ENCODE measurements at places on chromosomes 4 and X.

- peak; percentile 77 for DNase-seq
Observed at GRCh38 chr4:143377611-143378099, 41.0 kb downstream of the GAB1 start.

- DNase-seq, result peak; percentile 39
Observed at GRCh38 chr4:9988363-9988749, 32.9 kb downstream of the SLC2A9 start.

- no peak for DNase-seq
Observed at GRCh38 chr4:52655506-52655905, 3.6 kb downstream of the USP46 start.

GRCh38 chr4:182276210-182277109, 33.3 kb downstream of the TENM3 start:
- DNase-seq, result no peak

GRCh38 chr4:7584098-7584497, 149.4 kb upstream of the PSAPL1 start:
- DNase-seq, result no peak

- no peak for DNase-seq
Observed at GRCh38 chr4:139957986-139958738, 195.8 kb downstream of the MAML3 start.

GRCh38 chr4:171583790-171584189, 229.4 kb upstream of the GALNTL6 start:
- DNase-seq, result no peak

DNA sequence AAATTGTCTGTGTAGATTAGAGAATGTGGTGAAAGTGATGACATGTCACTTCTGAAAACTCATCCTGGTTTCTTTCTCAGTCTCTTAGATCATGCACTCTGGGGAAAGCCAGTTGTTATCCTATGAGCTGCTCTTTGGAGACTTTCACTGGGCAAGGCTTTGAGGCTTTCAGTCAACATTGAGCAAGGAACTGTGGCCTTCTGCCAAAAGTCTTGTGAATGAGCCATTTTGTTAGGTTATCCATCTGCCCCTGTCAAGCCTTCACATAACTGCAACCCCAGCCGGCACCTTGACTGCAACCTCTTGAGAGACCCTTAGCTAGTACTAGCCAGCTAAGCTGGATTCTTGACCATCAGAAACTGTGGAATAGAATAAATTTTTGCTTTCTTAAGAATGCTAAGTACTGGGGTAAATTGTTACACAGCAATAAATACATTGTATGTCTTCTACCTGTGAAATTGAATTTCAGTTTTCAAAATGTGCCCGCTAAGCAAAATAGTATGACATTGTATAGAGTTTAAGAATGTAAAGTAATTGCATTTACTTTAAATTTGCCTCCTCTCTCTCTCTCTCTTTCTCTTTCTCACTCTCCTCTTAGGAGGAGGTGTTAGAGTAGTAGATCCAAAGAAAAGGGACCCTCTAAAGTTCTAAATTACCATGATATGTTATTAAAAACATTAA, 1273.0 kb downstream of the RAPGEF2 start:
- DNase-seq, result no peak

DNA sequence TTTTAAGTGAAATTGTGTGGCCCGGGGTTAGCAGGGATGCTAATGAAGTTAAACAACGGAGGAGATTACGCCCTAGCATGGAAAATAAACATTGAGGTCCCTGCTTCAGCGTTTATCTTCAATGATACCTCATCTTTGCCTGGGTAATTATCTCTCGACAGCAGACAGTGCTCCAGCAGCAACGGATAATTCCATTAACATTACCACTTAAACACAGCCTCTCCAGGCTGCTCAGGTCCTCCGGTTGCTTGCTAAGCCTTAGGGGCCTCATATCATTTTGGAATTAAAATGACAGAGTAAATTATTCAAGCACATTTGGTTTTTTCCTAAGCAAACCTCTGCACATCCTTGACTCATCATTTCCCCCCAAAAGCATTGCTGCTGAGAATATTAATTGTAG, 281.5 kb upstream of the KLF3 start:
- DNase-seq, result no peak

GRCh38 chr4:184806229-184806550, 19.6 kb downstream of the ACSL1 start:
- DNase-seq, result no peak

- peak; percentile 32 for DNase-seq
Observed at GRCh38 chrX:135484641-135485289, 35.7 kb upstream of the INTS6L start.

- DNase-seq, result no peak
Observed at GRCh38 chr4:42420140-42420539, 22.9 kb downstream of the SHISA3 start.

GRCh38 chr4:173343832-173344397, 9.8 kb upstream of the HMGB2 start:
- no peak for DNase-seq

- no peak for DNase-seq
Observed at GRCh38 chrX:72349190-72349589, 43.5 kb upstream of the CITED1 start.

DNA sequence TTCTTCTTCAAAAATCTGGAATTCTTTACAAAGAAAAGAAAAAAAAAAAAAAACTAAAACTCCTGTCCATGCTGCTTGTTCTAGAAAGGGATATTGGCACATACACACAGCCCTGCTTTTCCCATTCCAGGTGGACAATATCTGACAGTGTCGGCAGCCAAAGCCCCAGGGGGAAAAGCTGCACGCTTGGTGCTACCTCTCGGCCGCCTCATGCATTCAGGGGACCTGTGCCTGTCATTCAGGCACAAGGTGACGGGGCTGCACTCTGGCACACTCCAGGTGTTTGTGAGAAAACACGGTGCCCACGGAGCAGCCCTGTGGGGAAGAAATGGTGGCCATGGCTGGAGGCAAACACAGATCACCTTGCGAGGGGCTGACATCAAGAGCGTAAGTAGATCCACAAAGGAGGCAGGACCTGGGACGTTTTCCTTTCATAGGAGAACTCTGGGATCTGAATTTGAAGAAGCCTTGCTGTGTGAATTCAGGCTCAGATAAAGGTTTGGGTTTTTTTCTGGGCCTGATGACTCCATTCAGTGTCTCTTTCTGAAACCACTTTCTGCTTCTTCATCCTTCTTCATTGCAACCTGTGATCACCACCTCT, 71.9 kb downstream of the NPNT start:
- DNase-seq, result no peak

DNA sequence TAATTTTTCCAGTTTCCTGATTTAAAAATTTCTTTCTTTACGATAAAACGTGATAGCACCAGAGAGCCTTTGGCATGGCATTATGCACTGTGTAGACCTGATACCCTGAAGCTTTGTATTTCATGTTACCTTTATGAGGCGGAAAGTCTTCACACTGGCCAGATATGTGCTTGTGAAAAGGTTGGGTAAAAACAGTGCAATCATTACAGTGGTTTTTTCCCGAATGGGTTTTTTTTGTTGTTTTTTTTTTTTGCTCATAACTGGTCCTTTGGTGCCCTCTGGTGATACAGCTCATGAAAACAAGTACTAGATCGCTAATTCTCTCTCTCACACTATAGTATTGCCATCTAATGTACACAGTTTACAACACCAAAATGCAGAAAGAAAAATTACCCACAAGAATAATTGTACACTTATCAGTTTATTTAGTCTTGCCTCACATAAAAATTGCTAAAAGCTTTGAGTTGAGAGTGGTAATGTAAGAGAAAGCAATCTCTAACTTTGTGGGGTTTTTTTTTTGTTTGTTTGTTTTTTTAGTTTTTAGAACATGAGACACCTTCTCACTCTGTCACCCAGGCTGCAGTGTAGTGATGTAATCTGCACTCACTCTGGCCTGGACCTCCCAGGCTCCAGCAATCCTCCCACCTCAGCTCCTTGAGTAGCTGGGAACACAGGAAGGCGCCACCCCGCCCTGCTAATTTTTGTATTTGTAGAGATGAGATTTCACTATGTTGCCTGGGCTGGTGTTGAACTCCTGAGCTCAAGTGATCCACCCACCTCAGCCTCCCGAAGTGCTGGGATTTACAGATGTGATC, 21.3 kb downstream of the SPCS3 start:
- peak; percentile 66 for DNase-seq

GRCh38 chr4:54717694-54718093, 59.9 kb downstream of the KIT start:
- no peak for DNase-seq
